ENCODE measurements at places on chromosomes 11 and 22.

DNA sequence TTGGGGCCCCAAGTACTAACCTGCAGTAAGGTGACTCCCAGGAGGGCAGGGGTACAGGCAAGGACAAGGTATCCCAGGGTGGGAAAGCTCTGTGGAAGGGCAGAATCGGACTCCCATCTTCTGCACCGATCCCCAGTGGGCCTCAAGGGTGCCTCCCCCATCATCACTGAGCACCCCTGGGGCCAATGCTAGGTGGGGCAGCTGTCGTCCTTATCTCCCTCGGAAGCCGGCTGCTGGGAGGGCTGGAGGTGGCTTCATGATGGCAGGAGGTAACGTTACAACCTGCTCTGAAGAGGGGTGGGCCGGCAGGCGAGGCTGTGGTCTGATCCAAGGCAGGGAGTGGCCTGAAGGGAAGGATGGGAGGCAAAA, 87.6 kb upstream of the LINC01488 start:
- no peak for DNase-seq

- no peak for DNase-seq
Observed at GRCh38 chr11:74134661-74135060, 36.1 kb downstream of the C2CD3 start.

GRCh38 chr22:38208551-38208968, 6.8 kb downstream of the MAFF start:
- no peak for DNase-seq

DNA sequence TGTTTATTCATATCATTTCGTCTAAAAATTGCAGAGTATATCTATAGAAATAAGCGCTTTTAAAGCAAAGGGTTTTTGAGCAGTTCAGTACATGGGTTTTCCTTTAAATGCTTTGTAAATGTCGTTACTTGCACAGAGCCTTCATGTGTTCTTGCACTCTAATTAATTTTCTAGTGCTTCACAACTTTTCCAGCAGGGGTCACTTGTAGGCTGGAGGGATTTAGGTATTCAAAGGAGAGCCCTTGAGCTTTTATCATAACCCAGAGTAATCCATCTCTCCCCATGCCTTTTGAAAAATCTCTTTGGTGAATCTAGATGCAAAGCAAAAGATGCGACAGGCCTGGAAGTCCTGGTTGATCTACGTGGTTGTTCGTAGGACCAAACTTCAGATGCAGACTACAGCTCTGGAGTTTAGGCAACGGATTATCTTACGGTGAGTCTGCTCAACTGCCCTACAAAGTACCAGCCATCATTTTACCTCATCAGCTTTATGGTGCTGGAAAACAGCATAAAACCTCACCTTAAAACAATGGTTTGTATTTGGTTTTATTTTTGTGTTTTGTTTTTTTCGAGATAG, 60.4 kb downstream of the SFI1 start:
- DNase-seq = peak; percentile 56
